ENCODE measurements at places on chromosomes 2 and 18.

GRCh38 chr2:226087051-226087450, 687.5 kb downstream of the NYAP2 start:
- DNase-seq = no peak

DNA sequence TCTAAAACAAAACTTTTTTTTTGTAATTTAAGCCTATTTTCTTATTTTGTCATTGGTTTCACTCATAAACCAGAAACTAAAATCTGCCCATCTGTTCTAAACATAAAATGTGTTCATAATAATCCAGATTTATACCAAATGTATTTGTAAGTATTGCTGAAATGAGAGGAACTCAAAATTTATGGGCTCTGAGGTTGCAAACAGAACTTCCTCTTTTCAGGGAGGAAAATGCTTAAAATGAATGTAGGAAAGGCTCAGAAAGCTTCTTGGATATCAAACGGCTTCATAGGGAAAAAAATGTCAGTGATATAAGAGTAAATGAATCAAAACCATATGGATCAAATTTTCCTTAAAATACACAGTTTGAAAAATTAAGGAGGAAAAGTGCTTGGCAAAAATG, 83.9 kb downstream of the PAX3 start:
- no peak for DNase-seq

DNA sequence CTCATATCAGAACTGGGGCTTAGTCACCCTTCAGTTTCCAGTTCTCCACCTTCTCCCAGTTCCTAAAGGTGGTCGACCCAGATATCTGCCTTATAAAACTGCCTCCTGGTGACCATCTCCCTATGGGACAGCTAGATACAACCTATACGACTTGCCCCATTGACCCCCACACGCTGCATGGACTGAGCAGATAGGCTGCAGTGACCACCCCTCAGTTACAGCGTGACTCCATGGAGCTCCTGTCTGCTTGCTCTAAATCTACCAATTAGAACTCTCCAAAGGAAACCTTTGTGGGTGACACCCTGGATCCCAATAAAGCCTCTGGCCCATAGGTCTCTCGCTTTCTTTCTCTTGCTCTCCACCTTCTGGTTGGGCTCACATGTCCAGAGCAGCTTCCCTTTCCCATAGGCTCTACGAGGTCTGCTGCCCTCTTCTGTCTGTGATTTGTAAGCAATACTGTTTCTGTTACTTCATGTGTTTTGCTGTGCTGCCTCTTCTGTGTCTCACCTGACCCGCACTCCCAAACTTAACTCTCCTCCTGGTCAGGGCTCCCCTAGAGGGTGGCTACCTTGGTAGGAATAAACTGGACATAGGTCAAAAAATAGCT, 971.3 kb upstream of the FAM98A start:
- no peak for DNase-seq

DNA sequence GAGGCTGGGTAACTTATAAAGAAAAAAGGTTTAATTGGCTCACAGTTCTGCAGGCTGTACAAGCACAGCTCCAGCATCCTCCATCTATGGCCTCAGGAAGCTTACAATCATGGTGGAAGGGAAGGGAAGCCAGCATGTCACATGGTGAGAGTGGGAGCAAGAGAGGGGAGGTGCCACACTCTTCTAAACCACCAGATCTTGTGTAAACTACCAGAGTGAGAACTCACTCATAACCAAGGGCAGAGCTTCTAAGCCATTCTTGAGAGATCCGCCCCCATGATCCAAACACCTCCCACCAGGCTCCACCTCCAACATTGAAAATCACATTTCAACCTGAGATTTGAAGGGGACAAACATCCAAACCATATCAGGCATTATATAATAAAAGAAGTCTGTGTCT, 121.6 kb upstream of the CDC42EP3 start:
- no peak for DNase-seq

GRCh38 chr2:171469176-171469575, 35.1 kb downstream of the DCAF17 start:
- no peak for DNase-seq

- no peak for DNase-seq
These were observed 10.7 kb downstream of the KCNF1 start for GRCh38 chr2:10922307-10923007.

GRCh38 chr2:162734866-162735265, 103.7 kb downstream of the KCNH7 start:
- no peak for DNase-seq

DNA sequence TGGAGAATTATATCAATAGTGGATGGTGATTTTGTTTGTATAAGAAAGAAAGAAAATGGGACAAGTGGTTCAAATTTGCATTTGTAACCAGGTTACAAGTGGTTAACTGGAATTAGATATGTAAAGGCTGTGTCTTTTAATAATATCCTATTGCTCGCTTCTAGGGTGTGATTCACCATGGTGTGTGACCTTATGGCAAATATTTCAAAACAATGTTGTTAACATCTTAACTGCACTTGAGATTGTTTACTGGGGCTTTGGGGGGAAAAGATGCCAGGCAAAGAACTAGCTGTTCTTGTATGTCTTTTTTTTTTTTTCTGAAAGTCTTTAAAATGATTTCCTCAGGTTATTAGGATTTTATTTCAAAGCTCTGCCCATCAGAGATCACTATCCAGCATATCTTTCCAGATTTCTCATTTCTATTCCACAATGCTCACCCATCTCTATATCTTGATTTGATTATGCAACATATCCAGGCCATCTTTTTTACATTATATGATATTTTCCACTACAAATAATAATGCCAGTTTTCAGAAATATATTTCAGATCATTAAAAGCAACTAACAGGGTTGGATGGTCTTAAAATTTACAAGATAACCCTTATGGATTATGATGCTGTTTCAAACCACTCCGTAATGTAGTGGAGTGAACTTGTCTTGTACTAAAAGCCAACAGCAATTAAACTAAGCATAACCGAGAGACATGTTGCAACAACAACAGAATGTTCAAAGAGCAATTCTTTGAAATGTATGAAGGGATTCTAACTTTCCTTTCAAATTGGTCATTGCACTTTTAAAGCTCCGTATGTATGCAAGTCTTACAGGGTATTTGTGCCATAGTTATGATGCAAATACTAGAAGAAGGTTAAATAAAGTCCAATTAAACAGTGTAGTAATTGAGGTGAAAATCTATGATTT, 341.5 kb upstream of the ETAA1 start:
- no peak for DNase-seq

DNA sequence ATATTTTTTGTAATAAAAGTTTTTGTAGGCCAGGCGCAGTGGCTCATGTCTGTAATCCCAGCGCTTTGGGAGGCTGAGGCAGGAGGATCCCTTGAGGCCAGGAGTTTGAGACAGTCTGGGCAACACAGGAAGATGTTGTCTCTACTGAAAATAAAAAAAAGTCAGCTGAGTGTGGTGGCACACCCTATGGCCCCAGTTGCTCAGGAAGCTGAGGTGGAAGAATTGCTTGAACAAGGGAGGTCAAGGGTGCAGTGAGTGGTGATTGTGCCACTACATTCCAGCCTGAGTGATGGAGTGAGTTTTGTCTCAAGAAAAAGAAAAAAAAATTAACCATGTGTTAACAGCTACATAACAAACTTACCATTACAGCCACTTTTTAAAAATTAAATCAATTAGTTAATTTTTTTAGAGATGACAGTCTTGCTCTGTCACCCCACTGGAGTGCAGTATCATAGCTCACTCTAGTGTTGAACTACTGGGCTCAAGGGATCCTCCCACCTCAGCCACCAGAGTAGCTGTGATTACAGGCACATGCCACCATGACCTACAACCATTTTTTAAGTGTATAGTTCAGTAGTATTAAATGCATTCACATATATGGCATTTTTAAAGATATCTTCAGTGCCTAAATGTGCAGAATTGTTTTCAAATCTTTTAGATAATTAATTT, 67.2 kb upstream of the ACYP2 start:
- no peak for DNase-seq

DNA sequence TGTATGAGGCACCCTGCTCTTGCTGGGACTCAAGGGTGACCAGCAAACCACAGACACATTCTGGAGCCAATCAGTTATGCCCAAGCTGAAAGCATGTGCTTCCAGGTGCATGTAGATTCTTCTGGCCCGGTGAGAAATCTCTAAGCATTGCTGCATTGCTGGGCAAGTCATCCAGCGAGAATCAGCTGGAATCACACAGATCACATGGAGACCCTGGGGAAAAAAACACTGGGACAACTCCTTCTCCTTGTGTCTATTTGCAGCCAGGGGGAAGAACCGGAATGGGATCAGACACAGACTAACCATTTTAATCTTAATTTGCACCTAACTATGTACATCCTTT, 119.7 kb upstream of the KLF7 start:
- no peak for DNase-seq

DNA sequence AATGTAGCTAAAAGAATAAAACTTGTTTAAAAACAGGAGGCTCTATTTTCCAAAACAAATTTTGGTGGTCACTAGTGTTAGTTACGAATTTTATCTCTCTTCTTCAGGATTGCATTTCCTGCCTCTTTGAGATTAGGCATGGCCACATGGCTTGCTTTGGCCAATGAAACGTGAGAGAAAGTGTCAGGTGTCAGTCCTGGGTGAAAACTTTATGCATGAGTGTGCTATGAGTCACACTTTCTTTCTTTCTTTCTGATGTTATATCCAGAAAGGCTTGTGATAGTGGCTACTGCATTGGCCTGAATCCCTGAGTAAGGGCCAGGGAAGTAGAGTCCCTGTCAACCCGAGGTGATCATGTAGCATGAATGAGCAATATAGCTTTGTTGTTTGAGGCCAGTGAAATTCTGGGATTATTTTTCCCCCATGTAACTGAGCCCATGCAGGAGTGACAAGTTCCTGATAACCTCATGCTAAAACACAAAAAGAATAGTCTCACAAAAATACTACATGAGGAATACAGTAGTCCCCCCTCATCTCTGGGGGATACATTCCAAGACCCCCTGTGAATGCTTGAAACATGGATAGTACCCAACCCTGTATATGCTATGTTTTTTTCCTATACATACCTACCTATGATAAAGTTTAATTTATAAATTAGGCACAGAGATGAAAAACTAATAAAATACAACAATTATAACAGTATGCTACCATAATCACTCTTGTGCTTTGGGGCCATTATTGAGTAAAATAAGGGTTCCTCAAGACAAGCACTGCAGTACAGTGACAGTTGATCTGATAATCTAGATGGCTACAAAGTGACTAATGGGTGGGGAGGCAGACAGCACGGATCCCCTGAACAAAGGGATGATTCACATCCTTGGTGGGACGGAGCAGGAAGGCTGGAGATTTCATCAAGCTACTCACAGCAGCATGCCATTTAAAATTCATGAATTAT, 109.5 kb downstream of the CDC42EP3 start:
- no peak for DNase-seq

DNA sequence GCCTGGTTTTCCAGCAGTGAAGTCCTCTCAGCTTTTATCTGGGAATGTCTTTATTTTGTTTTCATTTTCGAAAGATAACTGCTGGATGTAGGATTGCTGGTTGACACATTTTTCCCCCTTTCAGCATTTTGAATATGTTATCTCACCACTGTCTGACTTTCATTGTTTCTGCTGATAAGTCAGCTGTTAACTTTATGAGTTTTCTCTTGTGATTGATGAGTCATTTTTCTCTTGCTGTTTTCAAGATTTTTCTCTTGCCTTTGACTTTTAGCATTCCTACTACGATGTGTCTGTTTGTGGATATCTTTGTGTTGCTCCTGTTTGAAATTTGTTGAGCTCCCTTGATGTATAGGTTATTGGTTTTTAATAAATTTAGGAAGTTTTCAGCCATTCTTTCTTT, 85.5 kb downstream of the AGPS start:
- no peak for DNase-seq

DNA sequence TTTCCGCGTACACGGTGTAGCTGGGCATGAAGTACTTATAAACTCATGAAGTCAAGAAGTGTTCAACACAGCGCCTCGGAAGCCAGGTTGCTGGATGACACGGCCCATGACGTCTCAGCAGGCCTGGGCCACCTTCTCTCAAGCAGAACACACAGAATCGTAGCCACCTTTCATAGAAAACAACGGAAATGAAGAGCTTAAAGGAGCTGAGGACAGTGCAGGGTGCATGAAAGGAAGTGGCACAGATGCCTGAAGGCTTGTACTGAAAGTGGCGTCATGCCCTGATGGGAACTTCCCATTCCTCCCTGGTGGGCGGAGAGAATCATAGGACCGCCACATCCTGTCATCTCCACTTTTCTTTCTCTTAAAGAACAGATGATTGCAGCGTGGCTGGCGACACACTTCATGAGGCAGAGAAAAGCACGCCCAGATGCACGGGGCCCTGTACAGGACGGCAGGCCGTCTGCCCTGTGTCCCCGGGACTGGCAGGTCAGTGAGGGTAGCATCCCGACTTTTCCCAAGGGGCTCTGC, 31.1 kb downstream of the HDAC4 start:
- DNase-seq = peak; percentile 42

- no peak for DNase-seq
These were observed 70.2 kb upstream of the DAPL1 start for GRCh38 chr2:158724803-158725381.

DNA sequence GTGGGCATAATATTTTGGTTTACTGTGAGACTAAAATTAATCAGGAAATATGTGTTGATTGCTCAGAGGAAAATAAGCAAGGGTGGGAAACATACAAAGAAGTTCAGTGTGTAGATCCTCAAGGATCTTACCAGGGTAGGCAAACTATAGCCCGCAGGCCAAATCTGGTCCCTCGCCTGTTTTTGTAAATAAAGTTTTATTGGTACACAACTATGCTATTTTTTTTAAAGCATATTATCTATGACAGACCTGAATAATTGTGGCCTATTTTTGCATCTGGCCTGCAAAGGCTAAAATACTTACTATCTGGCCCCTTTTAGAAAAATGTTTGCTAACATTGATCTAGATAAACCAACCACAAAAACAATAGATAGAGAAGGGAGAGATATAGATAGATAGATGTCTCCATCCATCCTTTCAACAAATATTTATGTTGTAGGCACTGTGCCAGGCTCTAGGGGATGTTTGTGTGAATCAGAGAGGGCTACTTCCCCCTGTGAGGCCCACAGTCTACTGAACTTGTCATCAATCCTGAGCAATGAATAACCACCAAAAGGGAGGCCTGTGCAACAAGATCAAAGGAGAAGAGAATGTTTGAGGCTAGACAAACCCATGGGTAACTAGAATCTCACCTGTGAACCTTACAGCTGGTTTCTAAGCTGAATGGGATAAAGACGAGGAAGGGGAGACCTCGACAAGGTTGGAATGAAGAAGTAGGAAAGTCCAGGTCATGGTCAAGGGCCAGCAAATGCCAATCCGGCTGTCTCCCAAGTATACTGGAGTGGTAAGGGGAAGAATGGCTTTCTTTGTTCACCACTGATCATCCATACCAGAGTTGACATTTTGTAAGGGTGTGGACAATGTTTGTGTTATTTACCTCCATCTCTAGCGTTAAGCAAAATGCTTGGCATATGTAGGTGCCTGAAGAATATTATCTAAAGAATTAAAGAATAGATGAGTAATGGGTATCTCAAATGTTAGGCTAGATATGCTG, 23.6 kb downstream of the ALPK2 start:
- no peak for DNase-seq

GRCh38 chr2:2572393-2573204, 241.5 kb upstream of the MYT1L start:
- DNase-seq = no peak

GRCh38 chr18:64668461-64668962, 519.6 kb upstream of the LINC00305 start:
- DNase-seq = no peak

All from stimulated activated CD4-positive, alpha-beta T cell treated with anti-CD3 and anti-CD28 coated beads, Interleukin-15, amount 100 ng/mL, for 1 hour (primary cell).